Upper lobe of left lung (tissue), 6 donors: ENCODE measurements at places on chromosomes 7 and 10.
A peak's percentile ranks its signal among the peaks of the same experiment; 100 is the strongest.

GRCh38 chr10:78852466-78853240 is 216.1 kb upstream of the ZMIZ1 start:
- DNase-seq = peak; percentile 30

GRCh38 chr7:117870448-117871130 is 2.7 kb downstream of the CTTNBP2 start:
- DNase-seq = no peak

- no peak for DNase-seq
These were observed 252.0 kb downstream of the SKIDA1 start for GRCh38 chr10:21273400-21273968.

- DNase-seq = no peak
These were observed 109.5 kb upstream of the SDK1 start for GRCh38 chr7:3191548-3191947.

- peak; percentile 19 for DNase-seq
These were observed 36.8 kb downstream of the PPIF start for GRCh38 chr10:79383974-79384606.

GRCh38 chr10:7834262-7834661 is 16.0 kb downstream of the TAF3 start:
- no peak for DNase-seq

- DNase-seq = no peak
These were observed 251.9 kb downstream of the AGMO start for GRCh38 chr7:15309872-15310271.

DNA sequence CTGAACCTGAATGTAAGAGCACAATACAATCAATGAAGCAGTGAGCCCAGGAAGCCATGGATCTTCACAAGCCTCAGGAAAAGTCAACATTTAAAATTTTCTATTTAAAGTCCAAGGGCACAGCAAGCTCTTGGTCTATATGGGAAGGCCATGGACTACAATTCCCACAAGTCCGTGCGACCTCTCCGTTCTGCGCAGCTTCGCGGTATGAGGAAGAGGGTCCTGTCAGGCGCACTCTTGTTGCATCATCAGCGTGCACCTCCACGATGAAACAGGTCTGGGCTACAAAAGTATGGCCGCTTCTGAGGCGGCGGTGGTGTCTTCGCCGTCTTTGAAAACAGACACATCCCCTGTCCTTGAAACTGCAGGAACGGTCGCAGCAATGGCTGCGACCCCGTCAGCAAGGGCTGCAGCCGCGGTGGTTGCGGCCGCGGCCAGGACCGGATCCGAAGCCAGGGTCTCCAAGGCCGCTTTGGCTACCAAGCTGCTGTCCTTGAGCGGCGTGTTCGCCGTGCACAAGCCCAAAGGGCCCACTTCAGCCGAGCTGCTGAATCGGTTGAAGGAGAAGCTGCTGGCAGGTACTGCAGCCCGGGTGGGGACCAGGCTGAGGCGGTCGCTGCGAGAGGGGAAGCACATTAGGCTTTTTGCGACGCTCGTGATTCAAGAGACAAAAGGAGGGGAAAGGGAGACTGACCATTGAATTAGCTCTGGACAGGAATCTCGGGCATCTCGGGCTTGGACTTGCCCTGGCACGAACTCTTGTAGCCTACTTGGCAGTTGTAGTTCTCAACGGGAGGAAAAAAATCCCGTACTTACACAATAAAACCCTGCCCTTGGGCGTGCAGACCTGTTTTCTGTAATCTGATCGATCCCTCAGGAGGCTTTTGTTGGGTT is at the start of gene TRUB1:
TRUB1 (plus strand) TSS at position 234 of the 894 bp plus-strand sequence; CDS start at position 293, 59 bp downstream.
- peak; percentile 97 for DNase-seq

- DNase-seq = peak; percentile 6
These were observed 103.2 kb downstream of the WDR37 start for GRCh38 chr10:1159131-1160061.

DNA sequence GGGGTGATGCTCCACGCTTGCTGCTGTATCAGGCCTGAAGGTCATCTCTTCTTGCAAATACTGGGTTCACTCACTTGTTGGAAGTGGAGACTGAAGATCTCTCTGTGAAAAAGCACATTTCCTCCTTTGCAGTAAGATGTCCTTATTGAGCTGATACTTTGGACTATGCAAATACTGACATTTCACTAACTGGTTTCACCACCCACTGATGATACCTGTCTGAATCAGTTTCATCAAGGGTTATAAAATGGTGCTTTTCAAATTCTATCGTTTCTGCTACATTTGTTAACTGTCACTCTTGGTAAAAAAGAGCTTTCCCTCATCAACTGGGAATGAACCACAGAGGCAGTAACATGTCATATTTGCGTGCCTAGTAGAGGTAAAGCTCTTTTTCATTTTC is 35.5 kb downstream of the RAB19 start:
- no peak for DNase-seq

DNA sequence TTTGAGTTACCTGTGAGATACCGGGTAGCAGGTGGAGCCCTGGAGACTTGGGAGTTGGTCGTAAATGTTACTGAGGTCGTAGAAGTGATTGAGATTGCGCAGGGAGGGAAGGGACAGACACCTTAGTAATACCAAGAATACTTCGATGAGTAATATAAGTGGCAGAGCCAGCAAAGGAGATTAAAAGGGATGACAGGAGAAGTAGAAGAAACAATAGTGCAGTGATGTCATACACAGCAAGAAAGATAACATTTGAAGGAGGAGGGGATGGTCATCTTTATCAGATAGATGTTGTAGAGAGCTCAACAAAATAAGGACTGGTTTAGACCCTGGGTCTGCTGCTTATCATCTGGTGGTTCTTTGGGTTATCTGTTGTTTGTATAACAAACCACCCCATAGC is 5.0 kb downstream of the BCCIP start:
- no peak for DNase-seq

DNA sequence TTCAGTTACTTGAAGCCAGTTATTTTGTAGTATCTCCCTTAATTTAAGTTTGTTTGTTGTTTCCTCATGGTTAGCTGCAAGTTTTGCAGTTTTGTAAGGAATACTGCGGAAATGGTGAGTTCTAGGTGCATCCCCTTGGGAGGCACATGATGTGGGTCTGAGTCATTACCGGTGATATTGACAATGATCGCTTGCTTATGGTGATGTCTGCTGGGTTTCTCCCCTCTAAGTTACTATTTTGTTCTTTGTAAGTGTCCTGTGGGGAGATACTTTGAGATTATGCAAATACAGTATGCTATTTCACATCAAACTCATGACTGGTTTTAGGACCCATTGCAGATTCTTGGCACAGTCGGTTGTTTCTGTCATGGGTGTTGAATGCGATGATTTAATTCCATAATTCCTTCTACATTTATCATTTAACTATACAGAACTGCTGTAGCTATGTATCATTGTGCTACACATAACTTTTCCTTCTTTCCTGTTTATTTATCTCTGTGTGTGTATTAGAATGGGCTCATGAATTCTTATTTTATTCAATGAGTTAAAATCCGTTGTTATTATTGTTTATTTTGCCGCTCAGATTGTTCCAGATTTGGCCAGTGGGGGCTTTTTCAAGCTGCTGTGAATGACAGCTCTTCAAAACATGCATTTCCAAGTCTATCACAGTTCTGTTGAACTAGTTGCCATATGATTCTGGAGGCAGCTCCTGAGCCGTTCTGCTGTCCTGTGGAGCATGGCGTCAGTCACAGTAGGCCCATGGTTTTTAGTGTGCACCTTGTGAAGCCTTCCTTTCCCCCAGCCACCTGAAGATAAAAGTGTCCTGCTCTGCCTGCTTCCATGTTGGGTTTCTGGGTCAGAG is 18.4 kb downstream of the TSPAN14 start:
- DNase-seq = no peak

DNA sequence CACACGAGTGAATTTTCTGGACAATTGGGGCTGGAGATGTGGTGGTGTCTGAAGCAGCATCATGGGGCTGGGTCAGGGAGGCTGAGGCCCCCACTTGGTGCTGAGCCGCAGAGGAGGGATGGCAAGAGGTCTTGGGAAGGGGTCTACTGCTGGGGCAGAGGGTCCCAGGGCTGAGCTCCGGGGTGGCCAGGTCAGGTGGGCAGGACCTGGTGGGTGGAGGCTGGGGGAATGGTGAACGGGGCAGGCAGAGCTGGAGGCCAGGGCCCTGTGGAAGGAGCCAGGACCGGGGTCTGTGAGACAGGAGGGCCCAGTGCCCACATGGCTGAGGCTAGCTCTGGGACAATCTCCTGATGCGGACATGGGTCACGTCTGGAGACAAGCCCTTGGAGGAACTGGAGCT is 20.4 kb upstream of the LFNG start:
- no peak for DNase-seq
